Activated CD8-positive, alpha-beta memory T cell treated with anti-CD3 and anti-CD28 coated beads, Interleukin-2, amount 50 U/mL, for 4 hours (primary cell): ENCODE measurements at places on chromosomes 11 and 22.

DNA sequence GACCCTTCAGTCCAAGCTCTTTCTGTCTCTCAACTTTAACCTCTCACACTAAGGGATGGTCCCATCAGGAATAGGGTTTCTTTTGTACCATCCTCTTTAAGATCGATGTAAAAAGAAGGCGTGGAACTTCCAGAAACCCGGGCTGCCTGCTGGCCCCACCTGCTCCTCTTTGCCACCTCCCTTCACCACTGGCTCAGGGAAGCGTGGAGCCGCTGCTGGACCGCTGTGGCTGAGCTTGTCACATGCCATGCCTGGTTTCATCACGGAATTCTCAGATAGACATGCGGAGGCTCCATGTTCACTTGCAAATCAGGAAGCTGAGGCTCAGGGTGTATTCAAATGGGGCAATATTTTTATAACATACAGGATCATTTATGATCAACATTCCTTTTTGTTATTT, 399.7 kb downstream of the BRD1 start:
- no peak for DNase-seq

- peak; percentile 13 for DNase-seq
Observed at GRCh38 chr22:46564084-46564714, 26.8 kb upstream of the CELSR1 start.

GRCh38 chr22:35648066-35649025, at the start of gene APOL6:
Gene APOL6 (plus strand): TSS chr22:35648446. CDS start chr22:35656426, 7,980 bp downstream.
- DNase-seq = peak; percentile 48

GRCh38 chr11:106879029-106879428, 139.2 kb downstream of the GUCY1A2 start:
- DNase-seq = no peak

GRCh38 chr11:112548641-112549040, 288.0 kb upstream of the PLET1 start:
- no peak for DNase-seq

DNA sequence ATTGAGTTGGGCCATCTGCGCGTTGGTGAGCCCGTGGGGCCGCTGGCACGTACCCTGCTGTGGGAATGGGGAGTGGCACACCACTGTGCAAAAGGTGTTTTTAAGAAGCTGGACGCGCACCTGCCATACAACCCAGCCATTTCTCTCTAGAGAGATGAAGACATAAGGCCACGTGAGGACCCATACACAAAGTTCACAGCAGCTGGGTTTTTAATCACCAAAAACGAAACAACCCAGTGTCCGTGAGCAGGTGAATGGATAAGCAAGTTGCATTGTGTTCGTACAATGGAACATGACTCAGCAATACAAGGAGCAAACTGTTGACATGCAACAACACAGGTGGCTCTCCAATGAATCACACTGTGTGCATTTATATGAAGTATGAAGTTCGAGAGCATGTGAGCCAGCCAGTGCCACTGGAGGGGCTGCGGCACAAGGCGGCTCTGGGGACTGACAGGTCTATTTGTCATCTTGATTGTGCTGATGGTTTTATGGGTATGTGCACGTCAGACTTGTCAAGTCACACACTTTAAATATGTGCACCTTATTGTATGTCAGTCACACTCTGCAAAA, 30.6 kb upstream of the PANX2 start:
- DNase-seq = no peak

- no peak for DNase-seq
Observed at GRCh38 chr11:69364921-69365320, 71.0 kb downstream of the MYEOV start.

- no peak for DNase-seq
Observed at GRCh38 chr11:1500466-1501420, 14.2 kb upstream of the MOB2 start.

- no peak for DNase-seq
Observed at GRCh38 chr11:44809283-44809682, 82.5 kb downstream of the TSPAN18 start.

GRCh38 chr22:45977003-45977411, at the start of gene WNT7B:
Gene WNT7B (minus strand): TSS chr22:45977162. CDS start chr22:45976754, 408 bp downstream.
- no peak for DNase-seq

GRCh38 chr22:27120036-27120435, 462.6 kb downstream of the MIAT start:
- DNase-seq = no peak

- no peak for DNase-seq
Observed at GRCh38 chr22:48682504-48682903, 1145.2 kb downstream of the BRD1 start.

- DNase-seq = no peak
Observed at GRCh38 chr22:45101515-45102227, 62.1 kb upstream of the NUP50 start.

DNA sequence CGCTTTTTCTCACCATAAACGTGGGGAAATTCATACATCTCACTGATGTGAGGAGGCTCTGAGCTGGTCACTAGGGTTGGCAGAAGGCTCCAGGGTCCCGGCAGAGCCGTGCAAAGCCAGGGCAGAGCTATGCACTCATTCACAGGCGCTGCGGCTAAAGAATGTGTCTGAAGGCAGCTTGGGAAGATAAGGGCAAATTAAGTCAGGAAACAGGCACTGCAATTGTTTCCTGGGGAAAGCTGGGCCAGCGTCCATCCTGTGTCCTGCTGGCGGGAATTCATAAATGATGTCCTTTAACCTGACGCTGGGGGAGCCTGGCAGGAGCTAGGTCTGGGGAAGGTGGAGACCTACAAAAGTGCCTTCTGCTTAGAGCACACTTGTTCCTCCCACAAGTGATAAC, 27.6 kb downstream of the PKNOX2 start:
- no peak for DNase-seq

DNA sequence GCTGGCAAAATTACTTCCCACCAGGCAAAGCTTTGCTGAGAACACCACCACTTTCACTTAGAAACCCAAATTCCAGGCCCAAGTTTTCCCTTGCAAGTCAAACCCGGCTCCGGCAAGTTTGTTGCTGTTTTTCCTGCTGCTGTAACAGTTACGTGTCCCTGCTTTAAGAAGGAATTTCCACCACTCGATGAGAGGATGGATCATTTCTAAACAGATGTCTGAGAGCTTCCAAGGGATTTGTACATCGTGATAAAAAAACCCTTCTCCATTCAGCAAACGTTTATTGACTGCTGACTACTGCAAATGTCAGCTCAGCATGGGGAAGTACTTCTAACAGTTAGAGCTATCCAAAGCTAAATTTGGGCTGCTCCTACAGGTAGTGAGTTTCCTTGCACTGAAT, 19.7 kb downstream of the P2RX3 start:
- no peak for DNase-seq

- peak; percentile 32 for DNase-seq
Observed at GRCh38 chr22:43883012-43883661, 8.7 kb downstream of the PNPLA5 start.

GRCh38 chr11:61141601-61142028, 19.6 kb downstream of the VPS37C start:
- DNase-seq = no peak

GRCh38 chr11:2096919-2097301, 42.3 kb downstream of the IGF2 start:
- no peak for DNase-seq

DNA sequence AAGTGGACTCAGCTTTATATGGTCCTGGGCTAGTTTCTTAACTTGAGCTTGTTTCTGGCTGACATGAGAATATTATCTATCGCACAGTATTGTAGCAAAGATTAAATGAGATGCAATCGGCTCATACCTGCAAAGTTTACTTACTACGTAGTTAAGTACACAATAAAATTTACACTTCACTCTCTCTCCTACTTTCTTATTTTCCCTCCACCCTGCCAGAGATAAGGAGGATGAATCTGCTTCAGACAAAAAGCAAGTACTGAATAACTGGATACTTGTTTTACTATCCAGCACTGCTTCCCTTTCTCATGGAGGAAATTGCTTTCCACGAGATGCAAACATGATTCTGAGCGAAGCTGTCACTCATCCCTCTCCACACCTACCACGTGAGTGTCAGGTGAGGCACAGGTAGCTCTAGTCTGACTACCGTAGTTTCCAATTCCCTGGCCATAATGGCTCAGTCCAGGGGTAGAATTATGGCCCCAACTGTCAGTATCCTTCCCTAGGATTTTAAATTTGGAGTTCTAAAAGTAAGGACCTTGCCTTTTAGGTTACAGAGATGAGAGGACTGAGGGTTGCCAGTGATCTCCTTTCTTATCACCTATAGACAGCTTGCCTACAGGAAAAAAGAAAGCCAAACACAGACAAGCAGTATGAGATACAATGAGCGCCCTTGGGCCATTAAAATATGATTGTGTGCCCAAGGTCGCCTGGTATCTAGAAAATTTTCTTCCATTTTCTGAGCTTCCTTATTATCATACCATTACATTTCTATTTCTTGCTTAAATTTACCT, 39.8 kb downstream of the GAB2 start:
- DNase-seq = no peak

DNA sequence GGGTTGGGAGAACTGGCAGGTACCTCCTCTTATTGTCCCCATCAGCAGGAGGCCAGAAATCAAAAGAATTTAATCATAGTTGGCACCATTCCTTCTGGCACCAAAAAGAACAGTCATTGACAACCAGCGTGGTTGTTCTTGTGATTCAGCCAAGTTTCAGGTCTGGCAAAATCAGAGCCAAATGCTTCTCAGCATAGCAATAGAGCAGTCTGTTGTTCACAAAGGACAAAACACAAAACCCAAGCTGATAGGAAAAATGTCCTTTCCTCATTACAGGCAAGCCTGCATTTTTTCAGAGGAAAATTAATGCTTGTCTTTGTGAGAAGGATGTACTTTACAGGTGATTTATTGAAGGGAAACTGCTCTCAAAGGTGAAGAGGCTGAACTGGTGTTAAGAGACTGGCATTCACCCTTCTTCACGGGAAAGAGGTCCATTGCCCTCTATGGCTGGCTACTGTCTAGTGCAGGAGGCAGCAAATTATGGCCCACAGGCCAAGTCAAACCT, 241.8 kb upstream of the ARHGAP42 start:
- DNase-seq = no peak

DNA sequence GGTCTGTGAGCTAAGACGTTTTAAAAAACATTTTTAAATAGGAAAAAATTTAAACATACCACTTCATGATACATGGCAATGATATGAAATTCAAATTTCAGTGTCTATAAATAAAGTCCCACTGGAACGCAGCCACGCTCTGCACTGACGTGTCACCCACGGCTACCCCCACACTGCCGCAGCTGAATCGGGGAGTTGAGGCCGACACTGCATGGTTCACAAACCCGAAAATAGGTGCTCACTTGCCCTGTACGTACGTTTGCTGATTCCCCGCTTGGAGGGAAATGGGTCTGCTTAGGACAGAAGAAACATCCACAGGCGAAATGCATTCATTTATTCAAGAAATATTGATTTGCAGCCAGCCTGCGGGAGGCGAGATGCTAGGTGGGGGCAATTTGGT, 1342.3 kb downstream of the TBC1D22A start:
- DNase-seq = no peak

GRCh38 chr11:87036756-87037449, 831 bp upstream of the TMEM135 start:
- peak; percentile 15 for DNase-seq

GRCh38 chr11:6127881-6128280, 20.4 kb downstream of the OR56B4 start:
- DNase-seq = no peak

DNA sequence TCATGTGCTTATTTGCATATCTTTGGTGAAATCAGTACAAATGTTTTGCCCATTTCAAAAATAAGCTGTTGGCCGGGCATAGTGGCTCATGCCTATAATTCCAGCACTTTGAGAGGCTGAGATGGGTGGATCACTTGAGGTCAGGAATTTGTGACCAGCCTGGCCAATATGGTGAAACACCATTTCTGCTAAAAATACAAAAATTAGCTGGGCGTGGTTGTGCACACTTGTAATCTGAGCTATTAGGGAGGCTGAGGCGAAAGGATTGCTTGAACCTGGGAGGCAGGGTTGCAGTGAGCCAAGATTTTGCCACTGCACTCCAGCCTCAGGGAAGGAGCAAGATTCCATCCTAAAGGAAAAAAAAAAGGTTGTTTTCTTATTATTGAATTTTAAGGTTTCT, 136.0 kb downstream of the SWAP70 start:
- no peak for DNase-seq

DNA sequence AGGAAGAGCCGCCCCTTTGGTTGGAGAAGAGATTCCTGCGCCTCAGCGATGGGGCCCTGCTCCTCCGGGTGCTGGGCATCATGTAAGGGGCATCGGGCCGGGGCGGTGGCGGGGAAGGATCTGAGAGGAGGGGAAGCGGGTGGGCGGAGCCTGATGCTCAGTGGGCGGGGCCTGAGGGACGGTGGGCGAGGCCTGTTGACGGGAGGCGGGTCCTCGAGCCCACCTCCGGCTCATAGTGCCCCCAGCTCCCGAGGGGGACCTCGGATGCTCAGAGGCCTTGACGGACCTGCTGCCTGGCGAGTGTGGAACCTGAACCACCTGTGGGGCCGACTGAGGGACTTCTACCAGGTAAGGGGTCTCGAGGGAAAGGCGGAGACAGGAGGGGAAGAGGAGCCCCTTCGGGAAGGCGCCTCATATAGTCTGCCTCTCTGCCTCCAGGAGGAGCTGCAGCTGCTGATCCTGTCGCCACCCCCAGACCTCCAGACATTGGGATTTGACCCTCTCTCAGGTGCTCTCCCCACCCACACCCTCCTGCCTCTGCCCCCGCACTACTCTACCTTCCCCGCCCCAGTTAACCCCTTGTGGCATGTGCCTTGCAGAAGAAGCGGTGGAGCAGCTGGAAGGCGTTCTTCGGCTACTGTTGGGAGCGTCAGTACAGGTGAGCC, 799 bp downstream of the CCDC88B start:
- peak; percentile 83 for DNase-seq

- peak; percentile 86 for DNase-seq
Observed at GRCh38 chr22:31292236-31292989, at the start of gene PIK3IP1. Gene PIK3IP1 (minus strand): TSS chr22:31292488. CDS start chr22:31292344, 144 bp downstream.

DNA sequence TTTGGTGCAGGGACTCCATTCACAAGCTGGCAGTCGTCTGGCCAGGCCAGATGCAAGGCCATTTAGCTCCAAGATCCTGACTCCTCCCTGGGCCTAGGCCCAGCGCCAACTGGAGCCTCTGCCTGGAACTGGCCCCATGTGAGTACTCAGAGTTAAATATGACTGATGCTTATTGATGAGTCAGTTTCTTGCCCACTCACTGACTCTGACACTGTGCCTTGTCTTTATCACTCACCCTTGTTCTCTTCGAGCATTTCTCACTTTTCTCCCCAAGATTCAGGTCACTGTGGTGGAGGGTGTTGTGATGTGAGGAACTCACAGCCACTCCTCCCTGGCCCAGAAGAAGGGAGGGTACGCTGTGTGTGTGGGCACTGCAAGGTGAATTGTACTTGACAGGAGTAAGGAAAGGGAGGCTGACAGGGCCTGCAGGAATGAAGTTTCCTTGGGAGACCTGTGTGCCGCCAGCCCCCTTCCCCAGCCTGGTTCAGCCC, 23.2 kb upstream of the ST3GAL4 start:
- DNase-seq = no peak

- no peak for DNase-seq
Observed at GRCh38 chr11:45045683-45046471, 95.2 kb upstream of the TP53I11 start.
